Pulmonary artery endothelial cell (primary cell): ENCODE measurements at places on chromosomes 5 and 9.

- DNase-seq, result peak; percentile 17
Observed at GRCh38 chr9:19720377-19720776, 68.5 kb downstream of the SLC24A2 start.

DNA sequence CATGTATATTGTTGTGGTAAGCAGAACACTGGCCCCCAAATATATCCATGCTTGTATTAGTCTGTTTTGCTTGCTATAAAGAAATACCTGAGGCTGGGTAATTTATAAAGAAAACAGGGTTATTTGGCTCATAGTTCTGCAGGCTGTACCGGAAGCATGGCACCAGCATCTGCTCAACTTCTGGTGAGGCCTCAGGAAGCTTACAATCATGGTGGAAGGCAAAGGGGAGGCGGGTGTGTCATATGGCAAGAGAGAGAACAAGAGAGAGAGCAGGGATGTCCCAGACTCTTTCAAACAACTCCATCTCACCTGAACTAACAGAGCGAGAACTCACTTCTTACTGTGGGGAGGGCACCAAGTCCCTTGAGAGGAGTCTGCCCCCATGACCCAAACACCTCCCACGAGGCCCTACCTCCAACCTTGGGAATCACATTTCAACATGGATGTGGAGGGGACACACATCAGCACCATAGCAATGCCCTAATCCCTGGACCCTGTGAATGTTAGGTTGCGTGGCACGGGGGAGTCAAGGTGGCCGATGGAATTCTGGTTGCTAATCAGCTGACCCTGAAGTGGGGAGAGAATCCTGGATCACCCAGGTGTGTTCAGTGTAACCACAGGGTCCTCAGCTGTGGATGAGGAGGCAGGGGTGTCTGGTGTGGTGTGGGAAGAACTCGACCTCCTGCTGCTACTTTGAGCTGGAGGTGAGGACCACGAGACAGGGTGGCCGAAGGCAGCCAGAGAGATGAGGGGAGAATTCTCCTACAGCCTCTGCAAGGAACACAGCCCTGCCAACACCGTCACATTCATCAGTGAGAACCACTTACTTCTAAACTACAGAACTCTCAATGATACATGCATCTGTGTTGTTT is 172.8 kb downstream of the AUH start:
- no peak for DNase-seq

- DNase-seq, result no peak
Observed at GRCh38 chr5:102153003-102153759, 142.9 kb downstream of the SLCO4C1 start.

GRCh38 chr5:139651043-139651834 is 3.1 kb downstream of the CXXC5 start:
- DNase-seq, result no peak

DNA sequence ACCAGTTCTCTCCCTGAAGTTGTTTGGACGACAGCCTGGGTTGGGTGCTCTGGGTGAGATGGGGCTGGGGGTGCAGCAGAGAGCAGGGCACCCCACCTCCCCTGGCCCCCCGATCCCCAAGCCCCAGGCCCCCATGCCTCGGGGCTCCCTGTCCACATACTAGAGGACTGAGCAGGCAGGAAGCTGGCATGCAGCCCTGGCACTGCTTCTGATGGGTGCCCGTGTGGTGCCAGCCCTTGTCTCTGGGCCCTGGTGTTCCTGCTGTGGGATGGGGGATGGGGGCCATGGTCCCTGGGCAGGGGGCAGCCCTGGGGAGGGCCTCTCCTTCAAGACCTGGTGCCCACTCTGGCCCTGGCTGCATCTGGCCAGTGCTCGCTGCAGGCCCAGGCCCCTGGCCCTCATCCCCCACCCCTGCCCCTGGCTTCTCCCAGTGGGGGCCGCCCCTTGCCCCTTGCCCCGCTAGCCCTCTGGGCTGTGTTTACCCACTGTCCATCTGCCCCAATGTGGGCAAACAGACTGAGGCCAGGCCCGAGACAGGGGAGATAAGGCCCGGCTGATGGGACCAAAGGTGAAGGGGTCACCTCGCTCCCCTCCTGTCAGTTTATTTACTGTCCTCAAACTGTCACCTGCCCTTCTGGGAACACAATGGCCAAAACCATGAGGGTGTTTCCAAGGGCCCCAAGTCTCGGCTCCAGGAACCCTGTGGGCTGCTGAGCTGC is 67.3 kb upstream of the RXRA start:
- DNase-seq, result no peak

- no peak for DNase-seq
Observed at GRCh38 chr9:89149726-89150125, 28.9 kb downstream of the SHC3 start.

DNA sequence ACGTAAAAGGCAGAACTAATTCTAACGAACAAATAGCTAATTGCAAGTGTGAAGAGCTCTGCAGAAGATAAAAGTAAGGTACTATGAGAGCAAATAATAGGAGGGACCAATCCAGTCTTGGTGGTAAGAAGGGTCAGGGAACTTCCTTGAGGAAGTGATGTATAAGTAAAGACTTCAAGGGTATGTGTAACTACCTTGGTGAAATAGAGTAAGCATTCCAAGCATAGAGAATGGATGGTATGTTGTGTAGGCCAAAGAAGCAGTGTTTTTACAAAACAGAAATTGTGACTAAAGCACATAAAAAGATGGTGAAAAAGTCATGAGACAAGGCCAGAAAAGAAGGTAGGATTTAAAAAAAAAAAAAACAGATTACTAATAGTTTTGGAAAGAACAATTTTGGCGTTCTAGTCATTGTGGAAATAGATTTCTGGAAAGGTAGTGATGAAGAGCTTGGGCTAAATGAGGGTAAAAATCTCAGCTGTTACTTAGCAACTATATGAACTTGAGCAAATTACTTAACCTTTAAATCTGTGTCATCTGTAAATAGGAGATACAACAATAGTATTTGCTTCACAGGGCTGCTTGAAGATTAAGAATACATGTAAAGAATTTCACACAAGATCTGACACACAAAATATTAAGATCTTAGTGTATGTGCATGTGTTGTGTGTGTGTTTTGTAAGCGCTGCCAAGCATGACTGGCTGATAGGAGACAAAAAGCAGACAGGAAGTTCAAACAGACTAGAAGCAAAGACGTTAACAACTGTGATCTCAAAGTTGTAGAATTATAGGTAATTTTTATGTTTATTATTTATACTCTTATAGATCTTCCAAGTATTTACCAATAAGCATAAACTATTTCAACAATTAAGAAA is 73.5 kb downstream of the NR6A1 start:
- no peak for DNase-seq

- DNase-seq, result no peak
Observed at GRCh38 chr9:71361357-71361756, 239.9 kb upstream of the TRPM3 start.

DNA sequence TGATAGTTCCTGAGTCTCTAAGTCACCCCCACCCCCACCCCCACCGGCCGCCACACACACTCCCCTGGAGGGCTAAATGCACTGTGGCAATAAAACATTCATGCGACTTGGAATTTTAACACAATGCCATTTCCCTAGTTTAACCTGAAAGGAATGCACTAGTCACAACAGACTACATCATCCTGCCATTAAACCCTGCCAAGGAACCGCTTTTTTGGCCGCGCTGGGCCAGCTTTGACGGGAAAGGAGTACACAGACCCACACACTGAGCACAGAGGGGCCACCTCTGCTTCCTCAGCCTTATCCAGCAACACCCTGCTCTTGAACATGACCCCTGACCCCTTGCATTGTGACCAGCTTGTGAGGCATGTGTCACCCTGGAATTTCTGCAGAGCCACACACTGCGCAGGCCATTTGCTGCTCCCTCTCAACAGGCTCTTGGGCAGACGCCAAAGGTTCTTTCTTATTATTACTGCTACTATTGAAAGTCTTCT is 165.3 kb downstream of the BNC2 start:
- peak; percentile 99 for DNase-seq

DNA sequence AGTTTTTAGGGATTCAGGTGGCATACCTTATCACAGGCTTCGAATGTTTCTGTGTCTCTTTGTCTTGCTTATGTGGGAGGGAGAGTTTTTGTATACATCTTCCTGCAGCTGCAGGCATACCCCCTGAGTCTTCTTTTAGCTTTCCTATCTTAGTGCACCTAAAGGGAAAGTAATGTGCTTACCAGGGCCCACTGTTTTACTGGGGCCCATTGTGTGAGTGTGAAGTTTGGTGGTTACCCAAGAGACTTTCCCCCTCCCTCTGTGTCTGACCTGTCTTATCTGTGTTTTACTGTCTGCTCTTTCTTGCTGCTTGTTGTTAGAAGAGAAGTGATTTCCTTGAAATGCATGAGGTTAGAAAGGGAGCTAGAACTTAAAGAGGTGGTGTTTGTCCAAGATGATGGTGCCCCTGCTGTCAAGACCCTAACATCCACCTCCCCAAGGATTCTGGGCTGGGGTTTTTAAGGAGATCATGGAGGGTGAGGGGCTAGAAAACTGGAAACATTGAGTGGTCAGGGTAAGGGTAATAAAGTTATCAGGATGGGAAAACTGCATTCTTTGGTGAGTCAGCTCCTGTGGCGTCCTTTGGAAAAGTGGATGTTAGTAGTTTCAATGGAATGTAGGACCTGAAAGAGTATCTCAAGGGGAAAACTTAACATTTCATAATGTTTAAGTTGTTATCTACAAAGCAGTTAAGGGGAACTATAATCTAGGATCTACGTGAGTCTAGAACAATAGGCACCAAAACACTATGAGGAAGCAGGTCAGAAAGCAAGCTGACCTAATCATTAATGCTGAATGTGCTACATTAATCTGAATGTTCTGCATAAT is 583.5 kb upstream of the TUSC1 start:
- peak; percentile 62 for DNase-seq

GRCh38 chr5:55347786-55348185 is 40.0 kb downstream of the MTREX start:
- DNase-seq, result no peak

GRCh38 chr5:86968301-86968753 is 299.4 kb upstream of the RASA1 start:
- DNase-seq, result no peak

- DNase-seq, result peak; percentile 95
Observed at GRCh38 chr5:56350597-56351170, 117.6 kb upstream of the ANKRD55 start.

- no peak for DNase-seq
Observed at GRCh38 chr5:173524136-173524535, 92.3 kb downstream of the BOD1 start.

DNA sequence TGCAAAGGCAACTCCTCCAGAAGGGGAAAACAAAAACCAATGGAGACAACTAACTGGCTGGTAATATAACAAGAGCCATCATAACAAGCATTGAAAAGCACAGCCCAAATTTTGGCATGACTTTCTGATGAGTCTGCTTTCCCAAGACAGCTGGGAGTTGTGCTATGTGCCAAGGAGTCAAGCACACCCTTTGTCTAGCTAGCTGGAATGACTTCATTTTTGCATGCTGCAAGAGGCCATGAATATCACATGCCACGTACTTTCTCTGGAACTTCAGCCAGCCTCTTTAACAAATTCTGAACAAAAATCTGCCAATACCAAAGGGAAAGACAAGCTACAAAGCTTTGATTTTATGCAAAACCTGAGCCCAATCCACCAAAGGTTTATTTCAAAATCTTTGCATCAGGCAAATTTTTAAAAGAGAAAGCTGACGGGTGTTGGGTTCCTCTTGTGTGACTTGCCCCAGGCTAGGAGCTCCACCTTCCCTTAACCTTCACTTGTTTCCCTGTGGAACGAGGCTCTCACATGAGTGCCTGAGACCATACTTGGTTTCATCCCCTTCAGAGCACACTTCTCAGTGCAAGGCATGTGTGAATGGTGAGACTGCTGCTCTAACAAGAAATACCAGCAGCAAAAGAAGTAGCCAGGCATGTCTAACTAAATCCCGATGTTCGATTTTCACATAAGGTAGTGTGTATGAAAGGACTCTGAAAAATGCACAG is 47.3 kb downstream of the S1PR3 start:
- no peak for DNase-seq

DNA sequence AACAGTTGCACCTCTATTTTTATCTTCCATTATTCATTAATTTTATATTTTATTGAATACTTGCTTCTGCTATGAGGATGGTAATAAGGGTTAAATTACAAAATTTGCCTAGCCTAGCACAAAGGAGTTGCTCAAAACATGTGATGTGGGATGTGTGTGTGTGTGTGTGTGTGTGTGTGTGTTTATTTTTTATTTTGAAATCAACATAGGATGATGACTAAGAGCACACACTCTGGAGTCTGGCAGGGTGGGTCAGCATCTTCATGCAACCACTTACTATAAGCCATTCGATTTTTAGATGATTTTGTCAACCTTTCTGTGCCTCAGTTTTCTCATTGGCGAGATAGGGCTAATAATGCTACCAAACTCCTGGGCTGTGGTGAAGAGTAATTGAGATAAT is 57.7 kb upstream of the MAMDC2 start:
- DNase-seq, result no peak

- peak; percentile 24 for DNase-seq
Observed at GRCh38 chr5:136249678-136250266, 56.8 kb upstream of the SMIM32 start.
